ENCODE measurements at places on chromosomes 5 and 9. TPM values are rescaled to one million over a fixed set of nuclear protein-coding genes. Genes with fewer than 3 reads are reported as not detected.

GRCh38 chr5:107361945-107362344, 308.8 kb downstream of the EFNA5 start:
- no peak for DNase-seq

DNA sequence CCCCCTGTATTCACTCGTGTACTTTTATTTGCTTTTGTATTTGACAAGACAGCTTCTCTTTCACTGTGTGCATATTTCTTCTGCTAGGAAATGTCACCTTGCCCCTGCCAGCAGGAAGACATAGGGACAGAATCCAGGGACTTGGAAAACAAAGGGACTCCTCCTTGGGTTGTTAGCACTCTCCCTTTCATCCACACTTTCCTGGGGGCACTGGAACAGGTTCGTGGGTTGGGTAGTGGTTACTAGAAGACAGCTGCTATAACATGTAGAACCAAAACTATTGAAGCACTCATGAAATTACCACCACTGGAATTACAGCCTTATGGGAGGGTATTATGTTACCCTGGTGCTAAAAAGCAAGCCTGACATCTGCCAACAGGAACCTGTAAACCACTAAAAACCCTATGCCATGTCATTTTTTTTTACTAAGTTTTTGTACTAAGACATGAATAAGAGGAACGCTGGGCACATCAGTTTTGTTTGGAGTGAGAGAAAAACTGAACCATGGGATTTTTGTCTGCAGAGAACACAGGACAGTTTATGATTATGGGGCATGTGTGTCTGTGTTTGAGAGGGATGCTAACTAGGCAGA, 4.7 kb upstream of the CCL28 start:
- no peak for DNase-seq

DNA sequence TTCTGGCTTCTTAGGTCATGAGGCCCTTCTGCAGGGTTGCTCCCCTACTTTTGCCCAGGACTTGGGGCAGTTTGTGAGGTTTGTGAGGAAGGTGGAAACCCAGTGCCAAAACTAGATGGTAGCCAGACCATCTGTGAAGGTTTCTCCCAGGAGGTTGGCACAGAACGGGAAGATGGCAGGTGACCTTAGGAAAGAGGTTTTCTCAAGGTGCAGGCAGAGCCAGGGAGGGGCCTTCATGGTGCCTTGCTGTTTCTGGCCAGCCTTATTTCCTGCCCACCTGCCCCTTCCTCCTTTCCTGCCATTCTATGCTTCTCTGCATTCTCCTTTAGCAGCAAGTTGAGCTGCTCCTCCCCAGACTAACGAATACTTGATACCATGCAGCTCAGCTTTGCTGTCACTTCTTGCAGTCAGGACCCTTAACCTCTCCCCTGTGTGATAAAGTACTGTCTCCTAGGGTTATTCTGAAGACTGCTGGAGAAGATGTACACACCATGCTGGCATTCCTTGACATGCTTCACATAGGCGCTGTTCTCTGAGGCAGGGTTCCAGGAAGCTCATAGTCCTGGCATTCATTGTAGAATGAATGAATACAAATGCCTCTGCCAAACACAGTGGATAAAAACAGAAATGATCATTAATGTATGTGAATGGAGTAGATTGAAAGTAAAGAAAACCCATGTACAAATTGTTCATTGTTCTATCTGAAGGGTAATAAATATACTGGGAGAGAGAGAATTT, 154.3 kb downstream of the KDM4C start:
- DNase-seq: no peak

GRCh38 chr5:124079062-124079461, 567.1 kb downstream of the CSNK1G3 start:
- no peak for DNase-seq

GRCh38 chr9:114097613-114098020, 1.5 kb downstream of the KIF12 start:
- DNase-seq: no peak

- no peak for DNase-seq
Observed at GRCh38 chr9:76624391-76625048, 139.7 kb upstream of the PCA3 start.

The OSTF1 gene
- total RNA-seq: 20.1 TPM

The TRMO gene
- total RNA-seq: 14.7 TPM

The IFNA2 gene
- not detected for total RNA-seq

GRCh38 chr9:92986176-92987119, 39.1 kb downstream of the FGD3 start:
- DNase-seq: no peak

DNA sequence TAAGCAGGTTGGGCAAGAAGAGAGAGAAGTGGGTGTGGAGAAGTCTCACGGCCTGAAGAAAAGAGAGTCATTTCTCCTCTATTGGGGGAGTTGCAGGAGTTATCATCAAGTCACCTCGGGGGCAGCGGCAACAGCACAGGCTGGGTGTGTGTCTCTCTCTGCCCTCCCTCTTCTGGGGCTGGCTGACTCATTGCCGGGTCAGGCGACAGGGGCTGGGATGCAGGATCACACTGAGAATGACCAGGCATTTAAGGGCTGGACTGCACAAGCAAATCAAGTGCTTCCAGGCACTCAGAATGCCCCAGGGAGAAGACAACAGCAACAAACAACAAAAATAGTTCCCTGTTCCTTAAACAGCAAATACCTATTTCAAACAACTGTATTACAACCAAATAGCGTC, 6.3 kb upstream of the EQTN start:
- DNase-seq: no peak

DNA sequence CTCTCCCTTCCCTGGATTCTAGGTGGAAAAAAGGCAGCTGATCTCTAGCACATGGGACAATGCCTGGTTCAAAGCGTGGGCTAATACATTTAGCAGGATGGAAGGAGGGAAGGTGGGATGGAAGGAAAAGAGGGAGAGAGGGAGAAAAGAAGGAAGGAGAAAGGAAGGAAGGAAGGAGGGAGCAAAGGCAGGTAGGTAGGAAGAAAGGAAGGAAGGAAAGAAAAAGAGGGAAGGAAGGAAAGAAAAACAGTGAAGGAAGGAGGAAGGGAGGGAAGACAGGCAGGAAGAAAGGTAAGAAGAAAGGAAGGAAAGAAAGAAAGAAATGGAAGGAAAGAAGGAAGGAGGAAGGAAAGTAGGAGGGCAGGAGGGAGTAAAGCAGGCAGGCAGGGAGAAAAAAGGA, 12.2 kb upstream of the PALM2AKAP2 start:
- DNase-seq: no peak

The CTSV gene
- 0.94 TPM for total RNA-seq

GRCh38 chr5:129991780-129992179, 87.5 kb downstream of the CHSY3 start:
- DNase-seq: no peak

GRCh38 chr9:121815546-121816448, 164.4 kb downstream of the DAB2IP start:
- DNase-seq: no peak

The GRM6 gene
- total RNA-seq: 0.16 TPM

GRCh38 chr5:159465604-159466003, 135.3 kb upstream of the IL12B start:
- DNase-seq: no peak

- DNase-seq: no peak
Observed at GRCh38 chr5:92519811-92520632, 1061.0 kb downstream of the NR2F1-AS1 start.

The NEURL1B gene
- total RNA-seq: 19.2 TPM

GRCh38 chr9:91178281-91179236, 183.2 kb downstream of the AUH start:
- DNase-seq: no peak

The LRRC14B gene
- total RNA-seq: not detected

The VCAN gene
- total RNA-seq: 228 TPM

DNA sequence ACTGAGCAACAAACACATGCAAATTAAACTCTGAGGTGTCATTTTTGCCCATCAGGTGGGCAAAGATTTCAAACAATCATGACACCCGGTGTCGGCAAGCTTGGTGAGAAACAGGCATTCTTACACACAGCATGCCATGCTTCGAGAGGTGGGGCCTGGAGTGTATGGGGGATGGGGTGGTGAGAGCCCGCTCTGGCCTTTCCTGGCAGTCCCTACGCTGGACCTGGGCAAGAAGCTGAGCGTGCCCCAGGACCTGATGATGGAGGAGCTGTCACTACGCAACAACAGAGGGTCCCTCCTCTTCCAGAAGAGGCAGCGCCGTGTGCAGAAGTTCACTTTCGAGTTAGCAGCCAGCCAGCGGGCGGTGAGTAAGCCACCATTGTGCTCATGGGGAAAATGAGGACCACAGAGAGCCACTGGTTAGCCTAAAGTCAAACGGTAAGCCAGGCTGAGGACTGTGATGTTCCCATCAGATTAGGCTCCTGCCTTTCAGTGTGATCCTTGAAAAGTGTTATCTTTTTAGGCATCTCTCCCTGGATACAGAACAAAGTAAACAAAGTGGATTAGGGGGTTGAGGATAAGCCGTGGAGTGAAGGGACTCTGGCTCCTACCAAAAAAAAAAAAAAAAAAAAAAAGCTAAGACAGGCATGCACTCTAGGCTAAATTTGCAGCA, 9.4 kb downstream of the MYOZ3 start:
- no peak for DNase-seq

DNA sequence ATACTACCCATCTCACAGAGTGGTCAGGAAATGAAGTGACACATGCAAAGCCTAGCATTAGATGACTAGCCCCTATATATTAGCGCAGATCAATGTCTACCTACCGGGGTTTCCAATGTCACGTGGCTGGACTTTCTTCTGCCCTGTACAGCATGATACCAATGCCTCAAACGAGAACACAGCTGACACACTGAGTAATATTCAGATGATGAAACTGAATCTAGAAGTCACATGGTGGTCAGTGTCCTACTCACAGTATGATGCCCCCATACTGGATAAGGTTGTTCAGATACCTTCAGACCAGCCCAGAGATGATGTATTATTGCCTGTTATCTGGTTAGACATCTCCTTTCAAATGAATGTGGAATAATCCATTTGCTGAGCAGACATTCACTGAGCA, 71.1 kb upstream of the FRRS1L start:
- DNase-seq: no peak

DNA sequence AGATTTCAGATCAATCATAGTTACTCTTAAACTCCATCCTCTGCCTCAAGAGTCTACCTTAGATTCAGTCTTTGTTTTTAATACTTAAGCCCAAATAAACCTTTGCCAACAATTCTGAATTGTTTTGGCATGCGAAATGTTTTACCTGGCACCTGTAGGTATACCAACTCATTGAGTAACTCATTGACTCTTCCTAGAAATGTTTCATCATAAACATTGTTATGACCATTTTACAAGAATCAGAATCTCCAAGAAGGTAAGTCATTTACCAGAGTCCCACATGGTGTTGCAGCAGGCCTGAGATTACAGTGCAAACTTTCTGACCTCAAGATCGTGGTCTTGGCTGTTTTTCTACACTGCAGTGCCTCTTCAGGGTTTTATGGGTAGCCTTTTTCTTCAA, 750.4 kb downstream of the BRINP1 start:
- no peak for DNase-seq

The NEUROG1 gene
- total RNA-seq: 1.1 TPM

The KLF4 gene
- total RNA-seq: 1.9 TPM

- no peak for DNase-seq
Observed at GRCh38 chr9:17832812-17833211, 253.9 kb downstream of the SH3GL2 start.

The SPINK1 gene
- not detected for total RNA-seq

The TCF7 gene
- not detected for total RNA-seq

The MARCOL gene
- not detected for total RNA-seq

GRCh38 chr5:1498623-1499416, 24.9 kb downstream of the LPCAT1 start:
- DNase-seq: no peak

The PKD2L2 gene
- total RNA-seq: not detected

GRCh38 chr9:130236436-130236985, 29.0 kb upstream of the HMCN2 start:
- DNase-seq: no peak

The IL4 gene
- total RNA-seq: not detected

Measured in occipital lobe (tissue), 3 donors.